ENCODE measurements at places on chromosomes 11 and 22.

DNA sequence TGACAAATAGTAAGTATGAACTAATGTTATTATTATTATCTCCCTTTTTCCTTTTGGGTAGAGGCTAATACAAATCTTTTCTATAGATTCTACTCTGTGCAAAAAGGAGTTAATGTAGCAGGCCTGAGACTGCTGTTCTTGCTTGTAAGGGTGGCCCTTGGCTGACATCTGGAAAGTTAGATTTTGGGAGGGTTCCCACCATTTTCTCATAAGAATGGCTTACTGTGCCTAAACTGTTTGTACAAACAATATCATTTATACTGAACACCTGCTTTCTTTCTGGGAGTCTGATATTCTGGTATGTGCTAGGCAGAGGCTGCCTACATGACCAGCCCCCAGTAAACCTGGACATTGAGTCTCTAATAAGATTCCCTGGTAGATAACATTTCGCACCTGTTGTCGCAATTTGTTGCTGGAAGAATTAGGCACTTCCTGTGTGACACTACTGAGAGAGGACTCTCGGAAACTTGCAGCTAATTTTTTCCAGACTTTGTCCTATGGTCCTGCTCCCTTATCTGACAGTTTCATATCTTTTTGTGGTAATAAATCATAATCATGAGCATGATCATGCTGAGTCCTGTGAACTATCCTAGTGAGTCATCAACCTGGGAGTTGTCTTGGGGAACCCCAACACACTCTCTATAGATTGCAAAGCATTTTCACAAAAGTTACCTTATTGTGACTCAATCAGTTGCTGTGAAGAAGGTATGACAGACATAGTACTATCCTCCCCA lies 257.7 kb upstream of the CCDC90B start:
- no peak for DNase-seq

GRCh38 chr11:111454561-111455192 lies 57.5 kb downstream of the BTG4 start:
- peak; percentile 51 for DNase-seq

- DNase-seq, result no peak
Measured at GRCh38 chr11:67278939-67279588, 10.0 kb upstream of the ANKRD13D start.

GRCh38 chr11:114158886-114159285 lies 99.4 kb downstream of the ZBTB16 start:
- peak; percentile 30 for DNase-seq
